ENCODE measurements at places on chromosomes 4 and X.

DNA sequence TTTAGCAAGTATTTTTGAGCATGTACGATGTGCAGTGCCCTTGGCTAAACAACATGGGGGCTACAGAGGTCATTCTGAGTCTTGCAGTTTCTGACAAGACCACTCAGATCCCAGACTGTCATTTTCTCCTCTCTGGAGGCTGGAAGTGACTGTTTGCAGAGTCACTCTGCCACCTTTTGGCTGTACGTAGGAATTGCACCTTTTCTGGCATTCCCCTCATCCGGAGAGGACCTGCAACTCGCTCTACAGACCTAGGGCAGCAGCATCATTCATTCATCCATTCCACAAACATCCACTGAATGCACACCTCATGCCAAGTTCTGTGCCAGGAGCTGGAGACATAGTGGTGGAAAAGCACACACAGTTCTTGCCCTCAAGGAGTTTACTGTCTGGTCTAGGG lies 160.4 kb upstream of the GPR101 start:
- H3K27ac ChIP-seq = no peak overlapping the region
- no peaks in the 10 kb centered on the region for H3K27me3 ChIP-seq
- H3K4me3 ChIP-seq = no peak overlapping the region
- H3K36me3 ChIP-seq = no peaks in the 10 kb centered on the region

GRCh38 chrX:15150586-15150985 lies 119.3 kb downstream of the ASB9 start:
- no peak overlapping the region for H3K27ac ChIP-seq
- no peak overlapping the region for H3K4me3 ChIP-seq
- no peaks in the 10 kb centered on the region for H3K27me3 ChIP-seq
- peaks cover 27% of the 10 kb centered on the region for H3K36me3 ChIP-seq
- no peak for DNase-seq

GRCh38 chrX:110001740-110002299 lies 1.1 kb upstream of the TMEM164 start:
- H3K36me3 ChIP-seq = peaks cover 4% of the 10 kb centered on the region
- peak overlapping the region; percentile 96 for H3K27ac ChIP-seq
- DNase-seq = no peak

DNA sequence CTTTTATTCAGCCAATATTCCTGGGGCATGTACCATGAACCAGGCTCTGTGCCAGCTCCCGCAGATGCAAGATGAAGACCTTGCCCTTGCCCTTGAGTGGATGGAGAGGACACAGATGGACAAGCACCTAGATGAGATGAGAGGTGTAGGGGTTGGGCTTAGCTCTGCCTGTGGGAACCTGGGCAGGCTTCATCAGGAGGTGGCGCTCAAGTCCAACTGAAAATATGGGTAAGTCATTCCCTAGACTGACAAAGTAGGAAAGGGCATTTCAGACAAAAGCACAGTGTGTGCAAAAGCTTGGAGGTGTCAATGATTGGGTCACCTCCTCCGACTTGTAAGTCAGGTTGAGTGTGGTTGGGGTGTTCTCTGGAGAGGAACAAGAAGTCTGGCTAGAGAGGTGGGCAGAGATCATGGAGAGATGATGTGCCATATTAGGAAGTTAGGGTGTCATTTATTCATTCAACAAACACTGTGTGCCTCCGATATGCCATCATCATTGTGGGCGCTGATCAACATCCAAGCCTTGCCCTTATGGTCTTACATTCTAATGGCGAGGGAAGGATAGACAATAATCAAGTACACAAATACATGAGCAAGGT lies 64.6 kb downstream of the ANAPC4 start:
- no peak for DNase-seq
- no peaks in the 10 kb centered on the region for H3K27me3 ChIP-seq
- H3K36me3 ChIP-seq = no peaks in the 10 kb centered on the region
- H3K27ac ChIP-seq = no peak overlapping the region
- H3K4me1 ChIP-seq = no peaks in the 10 kb centered on the region
- H3K4me3 ChIP-seq = no peak overlapping the region

GRCh38 chrX:63471004-63471403 lies 119.9 kb upstream of the SPIN4 start:
- H3K4me3 ChIP-seq = no peak overlapping the region
- no peaks in the 10 kb centered on the region for H3K27me3 ChIP-seq
- peaks cover 10% of the 10 kb centered on the region for H3K36me3 ChIP-seq
- no peaks in the 10 kb centered on the region for H3K4me1 ChIP-seq
- DNase-seq = no peak

DNA sequence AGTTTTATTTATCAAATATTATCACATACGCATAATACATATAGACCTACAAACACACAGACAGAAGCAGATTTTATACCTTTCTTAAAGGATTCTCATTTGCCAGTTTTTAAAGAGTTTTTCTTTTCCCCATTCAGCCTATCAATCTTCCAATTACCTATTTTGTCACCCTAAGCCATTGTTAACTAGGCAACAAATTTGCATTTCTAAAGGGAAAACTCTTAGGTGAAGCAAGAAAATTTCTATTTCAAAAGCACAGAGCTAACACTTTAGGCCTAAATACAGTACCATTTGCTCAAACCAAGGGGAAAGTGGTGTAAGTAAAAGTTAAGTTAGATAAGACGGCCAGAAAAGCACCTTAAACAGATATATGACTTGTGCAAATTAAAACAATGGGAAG lies 156.6 kb downstream of the NDST3 start:
- H3K4me1 ChIP-seq = no peaks in the 10 kb centered on the region
- H3K4me3 ChIP-seq = no peak overlapping the region
- no peak overlapping the region for H3K27ac ChIP-seq
- no peaks in the 10 kb centered on the region for H3K27me3 ChIP-seq
- no peak for DNase-seq
- H3K36me3 ChIP-seq = no peaks in the 10 kb centered on the region

- H3K4me1 ChIP-seq = peaks cover 7% of the 10 kb centered on the region
- H3K4me3 ChIP-seq = no peak overlapping the region
- no peak for DNase-seq
- H3K27ac ChIP-seq = no peak overlapping the region
These were observed 44.8 kb downstream of the MOB1B start for GRCh38 chr4:70946939-70947338.

- H3K27ac ChIP-seq = peak overlapping the region; percentile 96
- H3K4me1 ChIP-seq = peaks cover 31% of the 10 kb centered on the region
- no peaks in the 10 kb centered on the region for H3K36me3 ChIP-seq
These were observed 7.2 kb downstream of the SH3BP2 start for GRCh38 chr4:2799971-2800690.

- peak within 1 kb of the TSS; percentile 98 for H3K27ac ChIP-seq
- H3K36me3 ChIP-seq = peaks cover 9% of the 10 kb centered on the region
- H3K4me3 ChIP-seq = peak within 1 kb of the TSS; percentile 99
- no peaks in the 10 kb centered on the region for H3K27me3 ChIP-seq
These were observed at the start of gene CAMK2D for GRCh38 chr4:113761620-113762185. Gene CAMK2D, minus strand, starts transcription at chr4:113761738. Its CDS starts 670 bp downstream, at chr4:113761068.

DNA sequence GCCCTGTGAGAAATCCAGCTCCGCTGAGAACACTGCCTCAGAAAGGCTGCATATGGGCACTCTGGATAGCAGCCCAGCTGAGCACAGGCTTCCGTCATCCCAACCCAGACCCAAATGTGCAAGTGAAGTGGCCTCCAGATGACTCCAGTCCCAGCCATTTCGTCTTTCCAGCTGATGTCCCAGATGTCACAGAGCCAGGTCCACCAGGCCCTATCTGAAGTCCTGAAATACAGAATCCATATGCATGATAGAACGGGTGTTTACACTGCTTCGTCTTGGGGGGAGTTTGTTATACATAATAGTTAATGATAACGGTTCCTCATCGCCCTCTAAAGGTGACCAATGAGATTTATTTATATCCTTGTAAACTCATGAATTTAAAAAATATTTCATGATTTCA lies 72.6 kb upstream of the TRIM2 start:
- no peaks in the 10 kb centered on the region for H3K36me3 ChIP-seq
- H3K27ac ChIP-seq = no peak overlapping the region
- H3K27me3 ChIP-seq = peaks cover 41% of the 10 kb centered on the region
- no peak for DNase-seq

GRCh38 chrX:25175743-25176142 lies 160.0 kb upstream of the ARX start:
- DNase-seq = no peak
- peaks cover 2% of the 10 kb centered on the region for H3K27me3 ChIP-seq
- H3K4me1 ChIP-seq = no peaks in the 10 kb centered on the region
- no peak overlapping the region for H3K27ac ChIP-seq
- no peak overlapping the region for H3K4me3 ChIP-seq

DNA sequence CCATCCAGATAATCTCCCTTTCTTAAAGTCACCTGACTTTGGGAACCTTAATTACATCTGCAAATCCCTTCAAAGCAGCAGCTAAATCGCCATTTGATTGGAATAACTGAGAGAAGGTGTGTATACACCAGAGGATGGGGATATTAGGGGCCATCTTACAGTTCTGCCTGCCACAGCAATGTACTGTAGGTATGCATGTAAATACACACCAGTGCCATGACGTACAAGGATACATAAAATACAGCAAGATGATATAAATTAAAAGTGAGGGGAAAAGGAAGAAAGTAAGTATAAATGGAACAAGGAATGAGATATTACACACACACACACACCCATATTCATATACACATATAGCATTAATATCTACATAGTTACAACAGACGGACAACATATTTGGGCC lies 81.2 kb downstream of the CBR4 start:
- peaks cover under 1% of the 10 kb centered on the region for H3K4me1 ChIP-seq
- no peak for DNase-seq
- H3K27me3 ChIP-seq = no peaks in the 10 kb centered on the region
- H3K4me3 ChIP-seq = no peak overlapping the region
- peaks cover 7% of the 10 kb centered on the region for H3K36me3 ChIP-seq
- H3K27ac ChIP-seq = no peak overlapping the region

DNA sequence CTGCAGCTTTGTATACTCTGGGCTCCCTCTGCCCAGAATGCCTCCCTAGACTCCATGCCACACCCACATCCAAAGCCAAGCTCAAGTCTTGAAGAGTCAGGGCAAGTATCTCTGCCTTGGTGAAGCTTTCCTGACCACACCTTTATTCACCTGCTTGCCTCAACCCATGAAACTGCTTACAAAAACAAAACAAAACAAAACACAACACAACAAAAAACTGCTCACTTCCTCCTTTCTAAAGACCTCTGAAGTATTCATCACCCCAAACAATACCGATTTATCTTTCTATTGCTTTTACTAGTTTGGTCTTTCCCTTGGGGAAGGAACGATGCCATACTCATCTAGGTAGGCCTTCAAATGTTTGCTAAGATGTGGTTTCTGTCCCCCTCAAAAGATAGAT lies 45.0 kb downstream of the TMEM165 start:
- H3K27ac ChIP-seq = no peak overlapping the region
- DNase-seq = no peak

- H3K4me3 ChIP-seq = no peak overlapping the region
- no peaks in the 10 kb centered on the region for H3K36me3 ChIP-seq
- no peaks in the 10 kb centered on the region for H3K4me1 ChIP-seq
- no peak for DNase-seq
- H3K27me3 ChIP-seq = no peaks in the 10 kb centered on the region
These were observed 72.0 kb downstream of the TMEM144 start for GRCh38 chr4:158282252-158282651.

DNA sequence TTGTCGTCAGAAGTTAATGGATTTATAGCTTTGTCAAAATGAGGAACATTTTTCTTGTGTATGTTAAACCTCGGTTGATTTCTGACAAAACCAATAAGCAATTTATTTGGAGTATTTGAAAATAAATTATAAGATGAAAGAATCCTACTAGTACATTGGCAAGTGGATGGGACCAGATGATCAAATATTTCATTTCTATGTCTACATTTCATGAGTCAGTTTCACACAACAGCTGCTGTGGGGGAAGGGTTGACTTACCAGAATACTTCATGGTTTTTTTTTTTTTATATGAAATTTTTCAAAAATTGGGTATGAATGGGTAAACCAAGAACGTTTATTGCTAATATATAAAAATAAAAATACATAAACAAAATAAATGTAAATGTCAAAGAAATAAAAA lies 39.4 kb downstream of the RAPGEF2 start:
- no peaks in the 10 kb centered on the region for H3K36me3 ChIP-seq
- no peak overlapping the region for H3K4me3 ChIP-seq
- H3K27ac ChIP-seq = no peak overlapping the region
- DNase-seq = no peak

- peaks cover 2% of the 10 kb centered on the region for H3K4me1 ChIP-seq
- no peak overlapping the region for H3K27ac ChIP-seq
- H3K27me3 ChIP-seq = peaks cover 42% of the 10 kb centered on the region
- no peak for DNase-seq
- H3K36me3 ChIP-seq = no peaks in the 10 kb centered on the region
These were observed 4.5 kb upstream of the TMEM255A start for GRCh38 chrX:120315776-120316175.

DNA sequence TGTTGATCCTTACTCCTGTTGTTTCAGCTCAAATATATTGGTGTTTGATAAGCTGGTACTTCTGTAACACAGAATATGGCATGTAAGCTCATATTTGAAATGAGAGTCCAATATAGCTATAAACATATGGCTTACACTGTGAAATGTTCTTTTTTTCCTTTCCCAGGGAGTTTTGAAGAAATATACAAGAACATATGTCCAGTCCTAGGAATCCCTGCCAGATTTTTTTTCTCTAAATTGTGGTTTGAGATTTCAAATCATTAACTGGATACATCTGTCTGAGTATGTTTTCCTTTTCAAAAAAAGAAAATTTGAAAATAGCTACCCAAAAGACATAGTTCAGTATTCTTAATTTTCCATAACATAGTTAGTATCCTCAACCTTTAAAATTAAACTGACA lies 60.2 kb downstream of the HMGB2 start:
- no peak overlapping the region for H3K4me3 ChIP-seq
- no peak overlapping the region for H3K27ac ChIP-seq
- peaks cover 19% of the 10 kb centered on the region for H3K36me3 ChIP-seq
- no peaks in the 10 kb centered on the region for H3K4me1 ChIP-seq
- DNase-seq = no peak

DNA sequence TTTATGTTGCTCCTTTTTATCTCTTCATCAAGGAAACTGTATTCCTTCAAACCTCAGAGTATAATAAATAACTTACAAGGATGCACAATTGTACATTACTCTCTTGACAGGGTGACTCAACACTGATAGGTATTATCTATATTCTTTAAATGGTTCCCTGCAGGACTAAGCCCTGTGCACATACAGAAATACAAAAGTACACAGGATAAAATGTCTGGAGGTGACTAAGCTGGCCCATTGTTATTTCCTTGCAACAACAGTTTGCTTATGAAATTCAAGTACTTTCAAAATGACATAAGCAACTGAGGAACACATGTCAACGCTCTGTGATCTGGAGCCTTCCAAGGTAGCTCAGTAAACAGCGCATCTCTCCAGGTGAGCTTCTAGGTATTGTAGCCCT lies 83.8 kb upstream of the RPL34 start:
- no peaks in the 10 kb centered on the region for H3K27me3 ChIP-seq
- no peak overlapping the region for H3K4me3 ChIP-seq
- DNase-seq = no peak
- H3K36me3 ChIP-seq = peaks cover 32% of the 10 kb centered on the region
- H3K27ac ChIP-seq = no peak overlapping the region

DNA sequence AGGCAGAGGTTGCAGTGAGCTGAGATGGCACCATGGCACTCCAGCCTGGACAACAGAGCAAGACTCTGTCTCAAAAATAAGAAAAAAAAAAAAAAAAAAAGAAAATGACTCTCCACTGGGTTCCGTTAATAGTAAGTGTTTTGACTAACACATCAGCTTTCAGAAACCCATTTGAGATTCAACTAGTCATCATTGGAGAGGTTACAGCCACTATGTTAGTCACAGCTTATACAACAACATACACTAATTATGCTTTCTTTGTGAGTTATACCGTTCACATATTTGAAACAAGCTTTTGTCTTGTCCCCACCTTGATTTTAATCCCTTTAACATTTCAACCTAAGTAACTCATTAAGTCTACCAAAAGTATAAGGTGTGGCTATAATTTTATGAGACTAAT lies 48.2 kb downstream of the HADH start:
- H3K27ac ChIP-seq = no peak overlapping the region
- H3K36me3 ChIP-seq = peaks cover 18% of the 10 kb centered on the region
- no peak overlapping the region for H3K4me3 ChIP-seq
- H3K4me1 ChIP-seq = peaks cover 43% of the 10 kb centered on the region
- no peaks in the 10 kb centered on the region for H3K27me3 ChIP-seq

Measured in activated naive CD8-positive, alpha-beta T cell treated with anti-CD3 and anti-CD28 coated beads, Interleukin-2, amount 10 ng/mL, durations not matched to agents 7 days and 5 days (primary cell).